ENCODE measurements at places on chromosomes 1 and 21. TPM values are rescaled to one million over a fixed set of nuclear protein-coding genes. Genes with fewer than 3 reads are reported as not detected.

- no peak overlapping the region for H3K4me3 ChIP-seq
- no peak for DNase-seq
Observed at GRCh38 chr1:38235705-38236104, 189.1 kb upstream of the POU3F1 start.

Gene TMPRSS3
- not detected for total RNA-seq

- peak overlapping the region; percentile 96 for H3K4me3 ChIP-seq
- H3K27ac ChIP-seq, result peak overlapping the region; percentile 85
- DNase-seq, result no peak
- H3K27me3 ChIP-seq, result no peaks in the 10 kb centered on the region
- peaks cover 25% of the 10 kb centered on the region for H3K4me1 ChIP-seq
- H3K36me3 ChIP-seq, result peaks cover 41% of the 10 kb centered on the region
Observed at GRCh38 chr1:161176468-161177111, 717 bp downstream of the B4GALT3 start.

GRCh38 chr1:100896481-100896982 is 642 bp downstream of the SLC30A7 start:
- DNase-seq, result peak; percentile 55
- no peaks in the 10 kb centered on the region for H3K27me3 ChIP-seq
- H3K36me3 ChIP-seq, result peaks cover 6% of the 10 kb centered on the region
- H3K4me1 ChIP-seq, result peaks cover 4% of the 10 kb centered on the region
- peak overlapping the region; percentile 94 for H3K4me3 ChIP-seq

DNA sequence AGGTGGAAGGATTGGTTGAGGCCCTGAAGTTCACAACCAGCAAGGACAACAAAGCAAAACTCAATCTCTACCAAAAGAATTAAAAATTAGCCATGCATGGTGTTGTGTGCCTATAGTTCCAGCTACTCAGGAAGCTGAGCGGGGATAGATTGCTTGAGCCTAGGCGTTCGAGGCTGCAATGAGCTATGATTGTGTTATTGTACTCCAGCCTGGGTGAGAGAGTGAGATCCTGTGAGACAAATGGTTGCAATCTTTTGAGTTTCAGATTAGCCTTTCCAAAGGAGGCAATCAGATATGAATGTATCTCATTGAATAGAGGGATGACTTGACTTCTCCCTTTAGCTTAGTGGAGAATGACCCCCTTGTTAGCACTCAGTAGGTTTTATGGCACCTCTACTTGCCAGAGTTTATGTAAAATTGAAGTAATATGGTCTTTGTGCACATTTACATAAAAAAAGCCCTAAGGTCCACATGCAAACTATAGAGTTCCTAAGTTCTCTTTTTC is 105.6 kb upstream of the OLFM3 start:
- no peaks in the 10 kb centered on the region for H3K4me1 ChIP-seq
- no peak overlapping the region for H3K27ac ChIP-seq
- H3K4me3 ChIP-seq, result no peak overlapping the region
- no peak for DNase-seq
- H3K27me3 ChIP-seq, result no peaks in the 10 kb centered on the region
- H3K36me3 ChIP-seq, result no peaks in the 10 kb centered on the region

- H3K4me1 ChIP-seq, result no peaks in the 10 kb centered on the region
- H3K27me3 ChIP-seq, result no peaks in the 10 kb centered on the region
- DNase-seq, result no peak
- no peak overlapping the region for H3K27ac ChIP-seq
- H3K4me3 ChIP-seq, result no peak overlapping the region
- H3K36me3 ChIP-seq, result peaks cover 2% of the 10 kb centered on the region
Observed at GRCh38 chr1:62208970-62209369, 14.3 kb downstream of the L1TD1 start.

DNA sequence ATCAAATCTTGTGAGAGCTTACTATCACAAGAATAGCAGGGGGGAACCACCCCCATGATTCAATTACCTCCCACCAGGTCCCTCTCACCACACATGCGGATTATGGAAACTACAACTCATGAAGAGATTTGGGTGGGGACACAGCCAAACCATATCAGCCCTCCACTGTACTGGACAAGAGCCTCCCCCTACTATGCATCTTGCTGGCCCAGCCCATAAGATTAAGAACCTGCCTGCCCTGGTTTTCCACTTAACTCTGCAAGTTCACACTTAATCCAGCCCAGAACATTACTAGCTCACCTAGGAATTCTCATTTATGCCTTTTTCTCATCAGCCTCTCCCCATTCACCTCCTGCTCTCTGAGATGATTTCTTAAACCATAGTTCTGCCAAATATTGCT is 18.0 kb upstream of the FBXO28 start:
- H3K36me3 ChIP-seq, result no peaks in the 10 kb centered on the region
- H3K27ac ChIP-seq, result no peak overlapping the region
- H3K4me3 ChIP-seq, result no peak overlapping the region
- H3K4me1 ChIP-seq, result no peaks in the 10 kb centered on the region
- no peaks in the 10 kb centered on the region for H3K27me3 ChIP-seq

GRCh38 chr1:176217461-176218099 is 10.5 kb upstream of the COP1 start:
- no peak overlapping the region for H3K4me3 ChIP-seq
- no peak for DNase-seq
- no peaks in the 10 kb centered on the region for H3K36me3 ChIP-seq
- no peak overlapping the region for H3K27ac ChIP-seq
- H3K27me3 ChIP-seq, result no peaks in the 10 kb centered on the region

Gene CELA2A
- total RNA-seq, result 0.13 TPM

Gene AXDND1
- total RNA-seq, result 0.13 TPM

- H3K4me1 ChIP-seq, result peaks cover 5% of the 10 kb centered on the region
- no peak overlapping the region for H3K27ac ChIP-seq
- no peak for DNase-seq
Observed at GRCh38 chr21:33670076-33670978, 28.0 kb downstream of the ITSN1 start.

- H3K27ac ChIP-seq, result no peak overlapping the region
- DNase-seq, result no peak
- no peaks in the 10 kb centered on the region for H3K27me3 ChIP-seq
- no peaks in the 10 kb centered on the region for H3K36me3 ChIP-seq
- no peak overlapping the region for H3K4me3 ChIP-seq
- H3K4me1 ChIP-seq, result no peaks in the 10 kb centered on the region
Observed at GRCh38 chr1:82125119-82125518, 324.4 kb downstream of the ADGRL2 start.

DNA sequence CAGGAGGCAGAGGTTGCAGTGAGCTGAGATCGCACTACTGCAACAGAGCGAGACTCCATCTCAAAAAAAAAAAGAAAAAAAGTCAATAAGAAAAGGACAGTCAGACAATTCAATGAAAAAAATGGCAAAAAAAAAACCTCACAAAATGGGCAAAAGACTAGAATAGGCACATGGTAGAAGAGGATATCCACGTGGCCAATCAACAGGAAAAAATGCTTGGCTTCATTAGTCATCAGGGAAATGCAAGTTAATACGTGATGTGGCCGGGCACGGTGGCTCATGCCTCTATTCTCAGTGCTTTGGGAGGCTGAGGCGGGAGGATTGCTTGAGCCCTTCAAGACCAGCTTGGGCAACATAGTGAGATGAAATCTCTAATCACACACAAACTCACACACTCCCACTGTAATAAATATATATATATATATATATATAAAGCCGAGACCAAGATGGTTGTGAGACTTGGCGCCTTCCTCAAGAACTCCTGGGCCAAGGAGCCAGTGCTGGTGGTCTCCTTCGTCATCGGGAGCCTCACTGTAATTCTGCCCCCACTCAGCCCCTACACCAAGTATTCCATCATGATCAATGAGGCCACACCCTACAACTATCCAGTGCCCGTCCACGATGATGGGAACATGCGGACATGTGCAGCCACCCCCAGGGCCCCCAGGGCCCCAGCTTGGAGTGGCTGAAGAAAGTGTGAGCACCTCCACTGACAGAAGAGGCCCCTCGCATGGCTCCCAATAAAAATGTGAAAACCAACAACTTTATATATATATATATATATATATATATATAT is 22.9 kb upstream of the LEFTY2 start:
- H3K27me3 ChIP-seq, result peaks cover 6% of the 10 kb centered on the region
- H3K4me3 ChIP-seq, result no peak overlapping the region
- peaks cover 5% of the 10 kb centered on the region for H3K4me1 ChIP-seq
- H3K27ac ChIP-seq, result no peak overlapping the region
- no peaks in the 10 kb centered on the region for H3K36me3 ChIP-seq
- no peak for DNase-seq

DNA sequence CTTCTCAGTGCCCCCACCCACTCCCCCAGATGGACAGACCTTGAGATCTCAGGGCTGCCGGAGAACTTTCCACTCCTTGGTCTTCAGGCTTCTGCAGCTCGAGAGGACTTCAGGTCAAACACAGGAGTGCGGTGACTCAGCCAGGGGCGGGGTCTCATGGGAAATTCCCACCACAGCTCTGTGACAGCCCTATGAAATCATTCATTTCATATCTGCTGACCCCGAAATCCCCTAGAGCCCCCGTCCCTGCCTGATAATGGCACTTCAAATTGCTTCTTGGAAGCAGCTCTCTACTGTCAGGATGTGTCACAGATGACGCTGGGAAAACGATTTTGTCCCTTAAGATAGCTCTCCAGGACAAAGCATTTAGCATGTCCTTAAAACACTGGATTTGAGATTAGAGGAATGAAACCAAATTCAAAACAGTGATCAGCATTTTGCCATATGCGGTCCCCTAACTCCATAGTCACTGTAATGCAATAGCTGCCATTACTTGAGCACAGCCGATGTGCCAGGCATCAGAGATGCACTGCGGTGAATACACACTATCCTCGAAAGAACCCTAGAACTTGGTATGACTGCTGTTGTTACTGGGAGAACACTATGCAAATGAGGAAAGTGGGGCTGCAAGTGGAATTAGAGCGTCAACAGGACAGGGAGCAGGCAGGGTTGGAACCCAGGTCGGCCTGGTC is at the start of gene TNFRSF9:
TSS of gene TNFRSF9 (minus strand) at position 95 of the 692 bp plus-strand sequence. CDS start 845 bp downstream, outside the sequence.
- H3K4me1 ChIP-seq, result peaks cover 3% of the 10 kb centered on the region
- H3K4me3 ChIP-seq, result no peak within 1 kb of the TSS
- H3K36me3 ChIP-seq, result no peaks in the 10 kb centered on the region
- H3K27ac ChIP-seq, result no peak within 1 kb of the TSS

DNA sequence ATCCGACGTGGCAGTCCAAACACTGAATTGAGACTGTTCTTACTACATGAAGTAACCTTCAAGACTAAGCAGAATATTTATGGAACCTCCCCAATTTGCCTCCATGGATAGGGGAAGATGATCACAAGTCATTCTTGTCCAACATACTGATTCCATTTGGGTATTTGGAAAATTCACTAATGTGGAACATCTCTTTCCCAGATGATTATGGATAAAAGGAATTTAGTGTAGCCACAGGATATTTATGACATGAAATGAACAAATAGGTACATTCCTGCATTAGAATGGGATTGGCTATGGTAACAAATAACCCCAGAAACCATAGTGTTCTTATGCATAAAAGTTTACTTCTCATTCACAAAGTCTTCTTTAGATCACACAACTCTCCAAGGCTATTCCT is 40.2 kb upstream of the SGIP1 start:
- no peak for DNase-seq
- H3K27me3 ChIP-seq, result no peaks in the 10 kb centered on the region
- H3K27ac ChIP-seq, result no peak overlapping the region
- H3K4me3 ChIP-seq, result no peak overlapping the region
- no peaks in the 10 kb centered on the region for H3K4me1 ChIP-seq

Gene SH3BP5L
- 17.2 TPM for total RNA-seq

- no peaks in the 10 kb centered on the region for H3K27me3 ChIP-seq
- H3K36me3 ChIP-seq, result no peaks in the 10 kb centered on the region
- H3K4me3 ChIP-seq, result no peak overlapping the region
- DNase-seq, result peak; percentile 78
Observed at GRCh38 chr1:94863919-94864318, 43.8 kb downstream of the SLC44A3 start.

- no peaks in the 10 kb centered on the region for H3K36me3 ChIP-seq
- H3K4me1 ChIP-seq, result peaks cover 7% of the 10 kb centered on the region
- H3K27me3 ChIP-seq, result no peaks in the 10 kb centered on the region
Observed at GRCh38 chr1:184292101-184292500, 94.7 kb upstream of the C1orf21 start.

DNA sequence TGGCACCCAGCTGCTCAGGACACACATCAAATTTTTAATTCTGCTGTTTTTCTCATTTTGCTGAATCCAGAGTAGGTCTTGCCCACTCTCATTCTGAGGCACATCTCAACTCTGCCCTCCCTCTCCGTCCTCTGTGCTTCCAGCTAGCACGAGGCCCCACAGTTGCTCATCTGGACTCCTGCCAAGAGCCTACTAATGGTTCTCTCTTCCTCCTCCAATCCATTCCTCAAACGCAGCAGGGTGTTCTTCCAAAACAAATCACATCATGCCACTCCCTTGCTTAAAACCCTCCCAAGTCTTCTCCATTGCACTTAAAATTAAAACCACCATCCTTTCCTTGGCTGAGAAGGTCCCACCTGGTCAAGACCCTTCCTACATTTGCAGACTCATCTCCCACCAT is 49.8 kb upstream of the SCAF4 start:
- no peak overlapping the region for H3K27ac ChIP-seq
- no peaks in the 10 kb centered on the region for H3K36me3 ChIP-seq
- no peak overlapping the region for H3K4me3 ChIP-seq
- peak; percentile 74 for DNase-seq
- H3K4me1 ChIP-seq, result peaks cover 6% of the 10 kb centered on the region
- no peaks in the 10 kb centered on the region for H3K27me3 ChIP-seq
